ENCODE measurements at places on chromosomes 7 and 10.
A peak's percentile ranks its signal among the peaks of the same experiment; 100 is the strongest.

DNA sequence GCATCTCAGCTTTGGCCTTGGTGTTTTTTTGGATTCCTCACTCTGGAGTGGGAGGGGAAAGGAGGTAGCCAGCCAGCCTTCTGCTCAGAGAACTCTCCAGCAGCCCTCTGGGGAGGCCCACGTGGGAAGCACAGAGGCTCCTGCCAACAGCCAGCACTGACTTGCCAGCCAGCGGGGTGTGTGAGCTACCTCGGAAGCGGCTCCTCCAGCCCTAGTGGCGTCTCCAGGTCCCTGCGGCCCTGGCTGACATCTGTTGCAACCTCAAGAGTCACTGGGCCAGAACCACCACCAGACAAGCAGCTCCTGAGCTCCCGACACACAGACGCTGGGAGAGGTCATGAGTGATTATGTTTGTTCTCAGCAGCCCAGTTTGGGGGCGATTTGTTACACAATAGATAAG, 180.2 kb upstream of the FZD8 start:
- no peak for DNase-seq

DNA sequence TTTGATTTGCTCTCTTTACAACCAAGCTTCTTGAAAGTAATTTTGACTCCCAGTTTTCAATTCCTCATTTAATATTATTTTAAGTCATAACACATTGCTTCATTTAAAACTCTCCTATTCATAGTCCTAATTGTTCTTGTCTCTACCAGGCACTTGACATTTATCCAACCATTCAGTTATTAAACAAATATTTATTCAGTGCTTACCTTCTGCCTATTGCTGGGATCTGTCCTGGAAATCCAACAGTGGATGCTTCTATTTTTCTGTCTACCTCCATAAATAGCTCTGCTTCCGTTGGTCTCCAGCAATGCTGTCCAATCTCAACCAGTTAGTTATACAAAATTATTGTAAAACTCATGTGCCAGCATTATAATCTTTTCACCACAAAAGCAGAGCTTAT, 615.1 kb downstream of the ZWINT start:
- DNase-seq: no peak

DNA sequence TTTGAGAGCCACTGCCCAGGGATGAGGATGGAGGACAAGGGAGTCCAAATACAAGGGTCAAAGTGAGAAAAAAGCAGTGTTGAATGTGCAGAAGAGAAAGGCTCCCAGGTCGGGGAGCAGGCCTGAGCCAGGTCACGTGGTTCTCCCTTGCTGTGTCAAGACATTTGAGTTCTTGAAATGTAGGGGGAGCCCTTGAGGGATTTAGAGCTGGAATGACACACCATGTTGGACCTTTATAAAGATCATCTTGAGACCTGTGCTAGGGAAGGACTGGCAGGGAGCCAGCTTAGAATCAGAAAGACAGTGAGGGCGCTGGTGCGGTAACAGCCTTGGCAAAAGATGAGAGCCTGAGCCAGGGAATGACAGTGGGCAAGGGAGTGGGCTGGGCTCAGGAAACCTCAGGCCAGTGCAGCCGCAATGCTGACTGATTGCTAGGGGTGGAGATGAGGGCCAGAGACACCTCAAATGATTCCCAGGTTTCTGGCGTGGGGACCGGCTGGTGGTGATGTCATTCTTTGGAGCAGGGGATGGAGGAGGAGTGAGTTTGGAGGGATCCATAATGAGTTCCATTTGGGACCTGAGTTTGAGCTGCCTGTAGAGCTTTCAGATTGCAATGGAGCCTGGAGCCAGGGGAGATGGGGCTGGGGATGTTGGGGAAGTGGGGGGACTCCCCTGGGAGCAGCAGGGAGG, 120.1 kb downstream of the PTPN20 start:
- DNase-seq: no peak

- no peak for DNase-seq
Measured at GRCh38 chr7:17422966-17423365, 124.5 kb downstream of the AHR start.

GRCh38 chr7:3037259-3037658, 6.4 kb downstream of the CARD11 start:
- no peak for DNase-seq

- DNase-seq: no peak
Measured at GRCh38 chr7:126065766-126066165, 1136.1 kb upstream of the POT1 start.

DNA sequence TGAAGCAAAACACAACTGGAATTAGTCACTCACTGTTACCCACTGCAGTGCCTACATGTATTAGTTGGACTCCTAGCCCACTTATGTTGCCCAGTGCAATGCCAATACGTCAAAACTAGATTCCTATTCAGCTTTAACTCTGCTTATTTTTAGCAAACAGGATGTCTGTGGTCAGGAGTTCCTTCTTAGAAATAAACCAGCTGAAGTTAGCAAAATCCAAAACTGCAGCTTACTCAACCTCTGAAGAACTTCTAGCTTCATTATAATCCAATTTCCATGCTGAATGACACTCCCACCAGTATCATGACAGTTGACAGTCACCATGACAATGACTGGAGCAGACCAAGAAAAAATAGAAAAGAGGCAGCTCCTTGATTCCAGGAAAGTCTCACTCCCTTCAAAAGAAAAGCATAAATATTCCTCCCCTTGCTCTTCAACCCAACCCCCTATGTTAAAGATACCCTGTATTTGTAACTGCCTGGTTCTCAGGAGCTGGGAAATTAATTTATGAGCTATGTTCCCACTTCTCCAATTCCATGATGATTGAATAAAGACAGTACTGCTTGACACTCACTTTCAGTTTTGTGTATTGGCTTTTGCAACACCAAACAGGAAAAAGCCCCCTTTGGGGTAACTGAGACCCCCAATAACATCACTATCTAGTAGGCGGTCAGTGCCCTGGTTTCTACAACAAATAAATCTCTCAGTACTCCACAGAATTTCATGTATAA, 327.4 kb downstream of the SORCS1 start:
- DNase-seq: no peak

- no peak for DNase-seq
Measured at GRCh38 chr7:106465704-106466468, 181.1 kb upstream of the NAMPT start.

GRCh38 chr10:35559416-35559815, 45.7 kb upstream of the GJD4 start:
- DNase-seq: no peak

- no peak for DNase-seq
Measured at GRCh38 chr7:91127959-91128358, 136.3 kb upstream of the FZD1 start.

DNA sequence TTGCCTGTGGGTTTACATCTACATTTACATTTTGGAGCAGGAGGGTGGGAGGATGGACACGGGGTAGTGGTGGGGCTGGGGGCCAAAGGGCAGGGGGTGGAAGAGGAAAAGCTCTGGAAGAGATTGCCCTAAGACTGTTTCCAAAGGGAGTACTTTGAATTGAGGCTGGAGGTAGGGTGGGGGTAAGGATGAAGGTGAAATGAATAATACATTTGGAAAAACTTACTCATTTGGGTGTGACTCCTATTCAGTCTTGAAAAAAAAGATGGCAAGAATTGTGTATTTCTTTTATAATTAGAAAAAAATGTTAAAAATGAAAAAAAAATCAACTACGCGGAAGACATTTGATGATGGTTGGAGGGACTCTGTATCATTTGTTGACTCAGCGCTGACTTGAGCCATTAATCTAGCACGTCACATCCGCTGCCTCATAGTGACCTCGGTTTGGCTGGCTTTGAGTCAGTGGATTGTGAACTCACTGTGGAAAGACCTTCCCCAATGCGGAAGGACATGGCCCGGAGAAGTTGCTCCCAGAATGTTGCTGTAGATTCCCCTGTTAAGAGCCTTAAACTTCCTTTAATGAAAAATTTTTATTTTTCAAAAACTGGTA, 2.8 kb downstream of the FAM180A start:
- no peak for DNase-seq

GRCh38 chr7:1899951-1900762, 230.1 kb downstream of the ELFN1 start:
- no peak for DNase-seq

GRCh38 chr7:101875283-101875846, 57.9 kb downstream of the CUX1 start:
- DNase-seq: no peak

GRCh38 chr7:20079080-20079479, 138.1 kb downstream of the MACC1 start:
- DNase-seq: no peak

- DNase-seq: no peak
Measured at GRCh38 chr10:124252097-124252715, 158.8 kb upstream of the CHST15 start.

- DNase-seq: peak; percentile 32
Measured at GRCh38 chr7:30164567-30164966, 29.8 kb downstream of the MTURN start.

GRCh38 chr10:64071218-64071617, 550.0 kb downstream of the REEP3 start:
- DNase-seq: no peak

- no peak for DNase-seq
Measured at GRCh38 chr10:103517234-103518085, 24.0 kb downstream of the NEURL1 start.

DNA sequence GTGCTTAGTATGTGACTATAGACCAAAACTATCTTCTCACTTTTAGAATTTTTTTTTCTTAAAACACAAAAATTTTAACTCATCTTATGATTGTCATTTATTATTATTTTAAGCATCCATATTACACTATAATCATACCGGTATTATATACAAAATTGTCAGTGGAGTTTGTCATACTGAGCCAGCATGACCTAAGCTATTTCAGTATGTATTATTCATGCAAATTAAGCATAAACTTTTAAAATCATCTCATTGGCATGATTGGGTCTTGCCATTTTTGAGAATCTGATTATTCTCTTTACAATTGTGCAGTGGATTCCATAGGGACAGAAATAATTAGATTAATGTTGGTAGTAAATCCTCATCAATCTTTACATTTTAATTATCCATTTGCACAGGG, 46.2 kb upstream of the STMP1 start:
- no peak for DNase-seq

DNA sequence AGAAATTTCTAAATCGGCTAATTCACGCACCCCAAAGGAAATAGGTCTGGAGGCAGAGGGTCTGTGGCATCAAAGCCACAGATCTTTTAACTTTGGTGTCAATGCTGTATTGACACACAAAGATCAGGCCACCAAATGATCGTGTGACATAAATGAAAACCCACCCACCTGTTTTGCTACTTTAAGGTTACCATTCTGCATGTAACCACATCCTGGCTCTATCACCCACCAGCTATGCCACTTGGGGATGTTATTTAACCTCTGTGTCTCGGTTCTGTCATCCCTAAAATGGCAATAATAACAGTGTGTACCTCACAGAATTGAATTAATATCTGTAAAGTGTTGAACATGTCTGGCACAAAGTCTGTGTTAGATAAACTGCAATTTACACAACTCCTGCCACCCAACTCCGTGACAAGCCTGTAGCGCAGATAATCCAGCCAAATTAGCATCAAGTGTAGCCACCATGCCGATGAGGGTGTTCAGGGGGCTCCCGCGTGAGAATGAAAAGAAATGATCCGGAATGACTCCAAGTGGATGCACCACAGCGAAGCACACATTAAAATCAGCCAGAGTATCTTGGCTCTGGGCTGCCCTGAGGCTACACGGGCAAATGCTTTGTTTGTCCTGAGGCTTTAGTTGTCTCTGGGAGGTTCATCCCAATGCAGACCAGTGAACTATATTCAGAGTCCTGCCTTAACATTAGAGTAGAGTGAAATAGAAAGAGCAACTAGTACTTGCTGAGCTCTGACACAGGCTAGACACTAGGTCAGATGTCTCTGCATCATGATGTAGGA, 158.4 kb upstream of the NEBL start:
- no peak for DNase-seq

- no peak for DNase-seq
Measured at GRCh38 chr7:37081436-37081835, 357.1 kb upstream of the AOAH start.

- DNase-seq: no peak
Measured at GRCh38 chr7:14403587-14403986, 414.1 kb upstream of the ETV1 start.

DNA sequence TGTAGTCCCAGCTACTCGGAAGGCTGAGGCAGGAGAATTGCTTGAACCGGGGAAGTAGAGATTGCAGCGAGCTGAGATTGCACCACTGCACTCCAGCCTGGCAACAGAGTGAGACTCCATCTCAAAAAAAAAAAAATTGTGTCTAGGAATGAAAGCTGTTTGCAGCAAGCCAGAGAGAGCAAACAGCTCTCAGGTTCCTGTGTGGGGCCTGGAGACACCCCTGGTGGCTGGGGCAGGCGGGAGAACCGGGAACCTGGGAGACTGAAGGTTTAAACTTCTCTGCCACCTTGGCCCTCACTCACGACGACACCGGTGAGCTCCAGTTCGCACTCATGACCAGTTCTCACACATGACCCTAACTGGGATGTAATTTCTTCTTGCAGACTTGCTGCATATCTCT, 13.2 kb upstream of the UNCX start:
- no peak for DNase-seq

GRCh38 chr7:47669178-47669891, 87.4 kb upstream of the TNS3 start:
- peak; percentile 4 for DNase-seq

DNA sequence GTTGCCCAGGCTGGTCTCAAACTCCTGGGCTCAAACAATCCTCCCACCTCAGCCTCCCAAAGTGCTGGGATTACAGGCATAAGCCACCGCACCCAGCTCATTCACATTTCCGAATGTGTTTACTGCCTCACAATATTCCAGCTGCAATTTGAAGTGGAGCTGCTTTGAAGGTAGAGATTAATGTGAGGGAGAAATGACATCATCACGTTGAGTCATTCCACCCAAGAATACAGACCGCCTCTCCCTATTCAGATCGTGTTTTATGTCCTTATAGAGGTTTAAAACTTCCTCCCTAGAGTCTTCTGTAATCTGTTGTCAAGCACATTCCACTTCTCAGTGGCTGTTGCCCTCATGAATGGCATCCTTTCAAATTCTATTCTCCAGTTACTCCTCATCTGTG, 100.4 kb upstream of the PDGFA start:
- no peak for DNase-seq

DNA sequence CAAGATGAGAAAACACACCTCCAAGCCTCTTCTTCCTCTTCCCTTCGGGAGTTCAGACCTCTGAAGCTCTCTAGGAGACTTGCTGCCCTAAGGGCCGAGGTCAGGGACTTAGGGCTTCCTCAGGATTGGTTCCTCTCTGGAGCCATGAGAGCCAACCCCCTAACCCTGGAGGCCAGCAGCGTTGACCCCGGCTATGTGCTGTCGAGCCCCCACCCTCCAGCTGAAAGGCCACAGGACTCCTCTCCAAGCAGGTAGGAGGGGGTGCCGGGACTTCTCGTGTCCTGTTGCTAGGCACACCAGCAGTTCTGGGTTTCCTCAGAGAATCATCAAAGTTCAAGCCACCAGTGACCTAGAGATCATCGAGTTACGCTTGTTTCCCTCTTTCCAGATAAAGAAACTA, 87.4 kb downstream of the ARHGAP22 start:
- DNase-seq: no peak

GRCh38 chr7:21996641-21997040, 50.9 kb upstream of the CDCA7L start:
- DNase-seq: no peak

All from CD4-positive, alpha-beta T cell treated with Interleukin-15 for 4 hours (primary cell).